H1 (cell line): ENCODE measurements at places on chromosomes 11 and 22. TPM values are rescaled to one million over a fixed set of nuclear protein-coding genes. Genes with fewer than 3 reads are reported as not detected.

CLCF1 gene
- 0.32 and 0.57 TPM in 2 replicates for total RNA-seq

IMMP1L gene
- total RNA-seq: 27.4 and 28.6 TPM in 2 replicates

UPK3A gene
- 0.35 TPM in 1 of 2 replicates, not detected in the other for total RNA-seq

DNA sequence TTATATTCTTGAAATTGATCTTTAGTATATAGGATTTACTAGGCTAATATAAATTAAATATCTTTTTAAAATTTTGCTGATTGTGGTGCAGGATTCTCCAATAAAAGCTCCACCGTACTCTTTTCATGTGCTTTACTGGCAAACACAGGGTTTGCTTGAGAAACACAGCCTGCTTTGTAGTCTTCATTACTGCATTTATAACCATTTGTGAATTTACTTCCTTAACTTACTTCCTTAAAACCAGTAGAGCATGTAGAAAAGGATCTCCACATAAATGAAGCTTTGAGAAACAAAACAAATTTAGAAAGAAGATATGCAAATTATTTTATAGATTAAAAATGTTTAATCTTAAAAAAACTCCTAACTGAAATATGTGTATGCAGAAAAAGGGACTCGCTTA lies 28.8 kb downstream of the SWAP70 start:
- no peaks in the 10 kb centered on the region for H3K27me3 ChIP-seq
- H3K4me3 ChIP-seq: no peak overlapping the region
- H3K27ac ChIP-seq: no peak overlapping the region
- H3K4me1 ChIP-seq: peaks cover 10% of the 10 kb centered on the region; the same call in 1 of the 2 replicates
- H3K36me3 ChIP-seq: peaks cover 17% of the 10 kb centered on the region
- no peak for DNase-seq

DNA sequence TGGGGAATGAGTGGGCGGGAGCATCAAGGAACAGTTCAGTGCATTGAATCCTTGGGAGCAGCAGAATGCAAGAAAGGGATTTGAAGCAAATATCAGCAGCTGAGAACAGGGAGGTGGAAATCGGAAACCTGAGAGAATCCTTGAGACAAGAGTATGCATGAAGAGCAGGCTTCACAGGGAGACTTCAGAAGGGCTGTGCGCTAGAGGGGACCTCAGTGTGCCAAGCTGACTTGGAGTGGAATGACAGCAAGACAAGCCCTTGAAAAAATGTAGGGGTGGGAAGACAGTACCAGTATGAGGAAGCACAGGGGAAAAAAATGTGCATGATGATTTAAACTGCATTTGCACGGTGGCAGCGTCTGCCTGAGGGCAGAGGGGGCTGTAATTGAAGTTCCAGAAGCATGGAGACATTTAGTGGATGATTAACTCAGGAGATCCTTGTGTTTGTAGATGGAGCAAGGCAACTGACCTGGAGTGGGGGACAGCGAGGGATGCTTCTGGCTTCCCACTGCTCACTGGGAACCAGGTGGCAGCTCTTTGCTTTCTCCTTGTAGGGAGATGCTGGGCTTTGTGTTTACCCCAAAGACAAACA lies 204.9 kb upstream of the PLET1 start:
- no peak overlapping the region for H3K27ac ChIP-seq
- no peaks in the 10 kb centered on the region for H3K36me3 ChIP-seq
- DNase-seq: no peak
- H3K4me1 ChIP-seq: no peaks in the 10 kb centered on the region
- H3K27me3 ChIP-seq: no peaks in the 10 kb centered on the region

DNA sequence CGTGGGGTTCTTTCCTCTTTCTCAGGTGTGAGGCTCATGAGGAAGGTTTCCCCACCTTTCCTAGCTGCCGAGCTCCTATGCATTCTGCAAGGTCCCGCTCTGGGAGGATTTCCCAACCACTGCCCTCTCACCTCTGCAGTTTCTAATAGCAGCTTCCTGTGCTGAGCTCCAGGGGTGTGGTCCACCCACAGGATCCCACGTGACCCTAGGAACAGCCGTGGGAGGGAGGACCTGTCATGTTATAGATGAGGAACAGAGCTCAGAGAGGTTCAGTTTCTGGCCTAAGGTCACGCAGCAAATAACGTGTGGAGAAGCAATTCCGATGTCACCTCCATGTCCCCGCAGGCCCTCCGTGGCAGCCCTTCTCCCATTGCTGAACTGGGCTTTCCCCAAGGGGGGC lies 38.5 kb downstream of the FLRT1 start:
- H3K27me3 ChIP-seq: peaks cover 58% of the 10 kb centered on the region
- DNase-seq: no peak
- no peak overlapping the region for H3K27ac ChIP-seq
- H3K4me1 ChIP-seq: no peaks in the 10 kb centered on the region
- no peaks in the 10 kb centered on the region for H3K36me3 ChIP-seq
- H3K4me3 ChIP-seq: no peak overlapping the region

- H3K27ac ChIP-seq: no peak overlapping the region
- no peak overlapping the region for H3K4me3 ChIP-seq
- no peaks in the 10 kb centered on the region for H3K36me3 ChIP-seq
- no peaks in the 10 kb centered on the region; the same call in 1 of the 2 replicates for H3K27me3 ChIP-seq
Measured at GRCh38 chr11:44507896-44508445, 57.5 kb upstream of the CD82 start.

GRCh38 chr22:42069801-42070516 lies 653 bp downstream of the NAGA start:
- H3K27me3 ChIP-seq: no peaks in the 10 kb centered on the region
- no peaks in the 10 kb centered on the region for H3K36me3 ChIP-seq
- peak overlapping the region; percentile 57 for H3K4me3 ChIP-seq
- DNase-seq: no peak
- H3K4me1 ChIP-seq: peaks cover 32% of the 10 kb centered on the region
- H3K27ac ChIP-seq: peak overlapping the region; percentile 16; the same call in 1 of the 2 replicates

DNA sequence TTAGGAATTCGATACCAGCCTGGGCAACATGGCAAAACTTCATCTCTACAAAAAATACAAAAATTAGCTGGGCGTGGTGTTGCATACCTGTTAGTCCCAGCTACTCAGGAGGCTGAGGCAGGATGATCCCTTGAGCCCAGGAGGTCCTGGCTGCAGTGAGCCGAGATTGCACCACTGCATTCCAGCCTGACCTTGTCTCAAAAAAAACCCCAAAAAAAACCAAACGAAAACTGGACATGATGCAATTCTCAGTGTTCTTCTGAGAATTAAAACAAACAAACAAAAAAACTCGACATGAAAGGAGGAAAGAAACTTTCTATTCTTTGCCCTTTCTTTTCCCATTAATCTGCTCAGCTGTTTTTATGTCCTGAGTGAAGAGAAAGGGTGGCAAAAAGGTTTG lies 7.4 kb downstream of the MED17 start:
- no peaks in the 10 kb centered on the region for H3K27me3 ChIP-seq
- H3K27ac ChIP-seq: no peak overlapping the region
- no peak overlapping the region for H3K4me3 ChIP-seq
- H3K36me3 ChIP-seq: peaks cover 45% of the 10 kb centered on the region
- DNase-seq: no peak
- no peaks in the 10 kb centered on the region for H3K4me1 ChIP-seq

GRCh38 chr11:2766166-2766565 lies 66.4 kb upstream of the KCNQ1OT1 start:
- H3K4me1 ChIP-seq: no peaks in the 10 kb centered on the region
- peaks cover 20% of the 10 kb centered on the region for H3K27me3 ChIP-seq
- H3K27ac ChIP-seq: no peak overlapping the region

DNA sequence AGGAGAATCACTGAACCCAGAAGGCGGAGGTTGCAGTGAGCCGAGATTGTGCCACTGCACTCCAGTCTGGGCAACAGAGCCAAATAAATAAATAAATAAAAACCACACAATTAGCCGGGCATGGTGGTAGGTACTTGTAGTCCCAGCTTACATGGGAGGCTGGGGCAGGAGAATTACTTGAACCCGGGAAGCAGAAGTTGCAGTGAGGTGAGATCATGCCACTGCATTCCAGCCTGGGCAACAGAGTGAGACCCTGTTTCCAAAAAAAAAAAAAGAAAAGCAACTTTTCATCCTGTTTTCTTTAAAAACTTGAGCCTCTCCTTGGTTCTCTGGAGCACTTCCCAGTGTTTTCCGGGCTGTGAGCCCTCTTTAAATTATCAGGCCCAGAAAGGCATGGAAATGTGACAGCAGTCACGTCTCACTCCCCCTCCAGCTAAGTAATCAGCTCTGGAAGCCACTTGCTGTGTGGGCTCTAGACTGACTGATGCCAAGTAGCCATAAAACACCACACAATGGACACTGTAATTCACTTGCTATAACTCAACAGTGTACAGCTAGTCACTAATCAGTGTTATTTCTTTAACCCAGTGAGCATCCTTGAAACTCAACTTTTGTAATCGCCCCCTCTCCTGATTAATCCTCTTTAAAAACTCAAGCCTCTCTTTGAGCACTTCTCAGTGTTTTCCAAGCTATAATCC lies 13.0 kb upstream of the MCHR1 start:
- DNase-seq: no peak
- no peak overlapping the region for H3K27ac ChIP-seq
- no peaks in the 10 kb centered on the region for H3K27me3 ChIP-seq
- H3K4me3 ChIP-seq: no peak overlapping the region
- H3K36me3 ChIP-seq: no peaks in the 10 kb centered on the region
- H3K4me1 ChIP-seq: no peaks in the 10 kb centered on the region

GRCh38 chr22:39230261-39231196 lies 14.3 kb downstream of the PDGFB start:
- H3K27me3 ChIP-seq: peaks cover 2% of the 10 kb centered on the region; the same call in 1 of the 2 replicates
- H3K4me1 ChIP-seq: peaks cover 26% of the 10 kb centered on the region
- no peak overlapping the region for H3K27ac ChIP-seq
- no peak overlapping the region; the same call in 1 of the 2 replicates for H3K4me3 ChIP-seq

DNA sequence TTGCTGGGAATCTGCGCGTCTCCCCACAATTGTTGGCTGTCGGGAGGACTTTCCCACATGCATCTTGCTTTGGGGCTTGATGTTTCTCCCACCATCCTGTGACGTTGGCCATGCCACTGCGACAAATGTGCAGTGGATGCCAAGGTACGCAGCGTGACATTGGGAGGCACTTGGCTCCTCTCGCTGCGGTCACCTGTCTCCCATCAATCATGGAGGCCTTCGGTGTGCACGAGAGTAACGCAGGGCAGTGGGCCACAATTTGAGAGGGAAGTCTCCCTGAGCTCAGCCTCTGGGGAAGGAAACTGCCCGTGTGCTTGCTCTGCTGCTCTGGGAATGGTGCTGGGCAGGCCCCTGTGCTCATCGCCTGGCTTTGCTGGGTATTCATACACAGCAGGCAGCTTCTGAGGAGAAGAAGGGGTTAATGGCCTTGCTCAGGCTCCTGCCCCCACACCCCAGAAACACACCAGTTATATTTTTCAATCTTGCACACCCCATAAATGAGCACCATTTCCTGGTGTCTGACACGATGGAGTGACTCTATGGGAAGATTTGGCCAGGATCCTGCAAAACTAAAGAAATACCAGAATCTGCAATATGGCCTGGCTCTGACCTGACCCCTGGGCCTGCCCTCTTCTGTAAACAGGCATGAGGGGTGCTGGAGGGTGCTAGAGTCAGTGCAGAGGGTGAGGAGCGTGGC lies 153.5 kb downstream of the ADAMTS15 start:
- no peaks in the 10 kb centered on the region for H3K36me3 ChIP-seq
- no peak overlapping the region for H3K4me3 ChIP-seq
- no peak overlapping the region for H3K27ac ChIP-seq
- DNase-seq: peak; percentile 24
